ENCODE measurements at places on chromosomes 3 and 15. TPM values are rescaled to one million over a fixed set of nuclear protein-coding genes. Genes with fewer than 3 reads are reported as not detected.

CYP8B1 gene
- total RNA-seq, result not detected

MAP1A gene
- 2.8 TPM for total RNA-seq

CX3CR1 gene
- 2.8 TPM for total RNA-seq

FANCD2 gene
- total RNA-seq, result 3.7 TPM

- no peak for DNase-seq
These were observed 149.1 kb downstream of the TJP1 start for GRCh38 chr15:29672923-29673809.

GRCh38 chr3:16374047-16374934, 109.3 kb downstream of the OXNAD1 start:
- no peak for DNase-seq

DNA sequence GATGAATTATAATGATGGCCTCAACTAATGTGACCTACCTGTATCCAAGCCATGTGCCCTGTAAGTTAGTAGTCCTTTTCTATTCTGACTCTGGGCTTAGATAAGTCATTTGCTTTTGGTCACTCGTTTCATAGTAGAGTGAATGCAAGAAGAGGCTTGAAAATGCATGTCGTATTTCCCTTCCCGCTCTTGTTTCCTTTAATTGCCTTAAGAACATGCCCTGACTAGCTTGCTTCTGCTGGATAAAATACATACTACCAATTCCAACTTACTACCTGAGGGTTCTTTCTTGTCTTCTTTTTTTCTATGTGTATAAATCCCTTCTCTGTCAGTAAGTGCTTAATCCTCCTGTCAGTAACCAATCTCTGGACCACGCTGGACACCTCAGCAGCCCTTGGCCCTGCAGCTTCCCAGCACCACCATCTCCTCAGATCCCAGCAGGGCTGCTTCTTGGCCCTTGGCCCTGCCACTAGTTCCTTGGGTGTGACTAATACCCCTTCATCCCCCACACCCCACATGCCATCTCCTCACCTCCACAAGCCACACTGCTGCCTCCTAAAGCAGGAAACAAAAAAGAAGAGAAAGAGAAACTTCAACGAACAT, 771.7 kb downstream of the IGSF11 start:
- no peak for DNase-seq

DNA sequence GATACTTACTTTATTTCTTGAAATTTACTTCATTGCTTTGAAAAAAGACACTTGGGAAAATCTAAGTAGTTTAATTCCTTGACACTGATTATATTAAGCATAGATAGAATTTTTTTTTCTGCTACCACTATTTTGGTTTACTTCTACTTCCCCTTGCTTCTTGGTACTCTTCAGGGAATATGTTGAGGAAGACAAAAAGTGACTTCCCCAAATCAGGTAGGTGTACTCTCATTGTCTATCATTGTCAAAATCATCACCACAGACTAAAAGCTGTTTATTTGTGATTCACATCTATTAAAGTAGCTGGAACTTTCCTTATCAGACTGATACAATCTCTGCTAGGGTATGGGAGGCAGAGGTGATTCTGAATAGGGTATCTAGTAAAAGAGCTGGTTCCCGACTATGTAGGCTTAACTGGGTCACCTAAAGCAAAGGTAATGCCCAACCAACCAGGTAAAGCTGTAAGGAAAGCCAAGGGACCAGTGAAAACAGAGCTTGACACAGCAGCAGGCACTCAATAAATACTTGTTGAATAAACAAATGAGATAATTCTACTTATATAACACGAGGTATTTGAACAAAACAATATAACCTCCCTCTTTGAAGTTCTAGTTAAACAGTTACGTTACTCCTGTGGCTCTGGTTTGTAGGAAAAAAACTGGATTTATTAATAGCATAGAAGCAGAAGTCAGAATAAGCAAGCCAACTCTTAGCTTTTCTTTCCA, 346.9 kb downstream of the PLCL2 start:
- DNase-seq, result no peak

DNA sequence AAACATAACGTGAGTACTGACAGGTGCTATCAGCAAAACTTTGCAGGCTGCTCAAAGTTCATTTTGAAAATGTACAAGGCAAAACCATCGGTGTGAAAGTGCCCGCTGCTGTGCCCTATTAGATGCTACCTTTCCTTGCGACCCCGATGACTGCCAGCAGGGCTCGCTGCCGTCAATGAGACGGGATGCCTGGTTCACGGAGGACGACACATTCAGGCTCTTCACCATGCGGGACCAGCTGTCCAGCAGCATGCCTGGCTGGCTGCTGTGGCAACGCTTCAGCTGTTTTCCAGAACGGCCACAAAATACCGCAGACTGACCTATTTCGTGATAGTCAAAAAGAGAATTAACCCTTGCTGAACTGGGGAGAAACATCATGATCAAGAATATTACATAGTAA, 92.7 kb upstream of the OCA2 start:
- no peak for DNase-seq

DNA sequence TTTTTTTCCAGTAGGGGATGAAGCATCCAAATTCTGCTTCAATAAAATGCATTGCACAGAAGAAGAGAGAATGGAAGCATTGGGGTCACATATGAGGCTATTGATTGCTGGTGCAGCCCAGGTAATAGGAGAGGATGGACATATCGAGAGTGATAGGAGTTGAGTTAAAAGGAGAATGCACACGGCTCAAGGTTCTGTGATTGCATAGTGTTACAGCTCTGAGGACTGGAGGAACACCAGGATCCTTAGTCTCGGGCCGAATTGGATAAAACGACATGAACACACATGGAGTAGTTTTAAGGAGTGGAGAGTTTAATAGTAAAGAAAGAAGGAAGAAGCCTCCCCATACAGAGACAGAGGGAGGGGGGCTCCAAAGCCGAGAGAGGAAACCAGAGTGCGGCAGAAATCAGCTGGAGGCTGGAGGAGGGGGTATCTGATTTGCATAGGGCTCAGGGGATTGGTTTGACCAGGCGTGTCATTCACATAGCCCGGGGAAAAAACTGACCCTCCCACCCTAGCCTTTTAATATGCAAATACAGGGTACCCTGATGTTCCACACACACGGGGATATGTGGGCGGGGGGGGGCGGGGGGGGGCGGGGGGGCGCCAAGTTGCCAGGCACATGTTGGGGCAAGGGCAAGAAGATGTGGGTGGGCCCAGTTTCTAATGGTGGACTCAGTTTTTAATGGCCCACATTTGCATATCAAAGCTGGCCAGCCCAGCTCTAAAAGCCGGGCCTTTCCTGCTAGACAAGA, 156.9 kb downstream of the AGBL1 start:
- no peak for DNase-seq

DNA sequence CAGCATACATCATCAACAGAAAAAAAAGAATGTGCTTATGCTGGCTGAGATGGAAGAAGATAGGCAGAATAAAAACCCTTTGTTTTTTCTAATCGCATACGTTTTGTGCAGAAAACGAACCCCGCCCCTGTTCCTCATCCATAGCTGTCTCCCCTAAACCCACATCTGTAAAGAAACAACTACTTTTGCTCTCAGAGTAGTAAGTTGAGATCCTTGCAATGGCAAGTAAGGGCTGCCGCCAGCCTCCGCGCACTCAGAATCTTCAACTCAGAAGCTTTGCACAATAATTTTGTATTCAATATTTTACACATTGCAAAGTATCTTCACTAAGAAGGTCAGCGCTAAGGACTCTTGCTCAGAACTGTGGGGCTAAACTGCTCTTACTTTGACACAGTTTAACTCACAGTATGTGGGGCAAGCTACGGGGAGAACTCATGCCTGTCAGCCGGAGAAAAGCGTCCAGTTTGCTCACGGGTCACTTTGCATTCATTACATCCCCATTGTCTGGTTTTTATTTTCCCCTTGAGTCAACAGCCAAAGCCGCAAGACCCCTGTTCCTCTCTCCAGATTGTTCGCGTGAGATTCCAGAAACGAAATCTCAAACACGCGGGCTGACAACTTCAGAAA, 1.0 kb downstream of the LYSMD4 start:
- DNase-seq, result no peak

- DNase-seq, result no peak
These were observed 16.6 kb downstream of the NBEAL2 start for GRCh38 chr3:46995901-46996562.

- no peak for DNase-seq
These were observed 145.8 kb upstream of the THRB start for GRCh38 chr3:24640330-24640877.

DNA sequence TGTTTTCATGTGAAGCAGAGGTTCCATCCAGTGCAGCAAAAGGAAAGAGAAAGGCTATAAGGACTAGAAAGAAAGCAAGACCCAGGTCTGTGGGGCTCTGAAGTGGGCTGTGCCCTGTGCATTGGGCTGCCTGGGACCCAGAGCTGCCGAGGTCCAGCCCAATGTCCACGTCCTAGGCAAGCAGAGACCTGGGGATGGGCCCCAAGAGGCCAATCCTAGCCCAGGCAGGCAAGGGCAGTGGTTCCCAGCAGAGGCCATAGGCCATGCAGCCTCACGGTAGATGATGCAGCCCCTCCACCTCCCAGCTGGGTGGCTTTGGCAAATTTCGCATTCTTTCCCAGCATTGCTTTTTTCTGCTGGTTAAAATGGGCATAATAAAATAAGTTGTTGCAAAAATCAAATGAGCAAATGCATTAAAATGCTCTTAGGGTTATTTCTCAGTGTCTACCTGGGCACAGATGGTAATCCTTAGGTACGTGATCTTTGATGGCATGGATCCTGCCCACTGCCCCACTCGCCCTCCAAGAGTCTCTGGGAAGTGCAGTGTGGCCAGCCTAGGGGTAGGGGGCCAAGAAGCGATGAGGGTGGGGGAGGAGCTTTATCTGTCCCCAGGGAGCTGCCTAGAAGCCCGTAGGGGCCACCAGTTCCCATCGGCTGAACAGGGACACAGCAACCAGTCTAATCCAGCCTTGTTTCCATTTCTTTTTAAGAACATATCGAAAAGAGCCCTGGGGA, 22.3 kb upstream of the GP9 start:
- DNase-seq, result no peak

DNA sequence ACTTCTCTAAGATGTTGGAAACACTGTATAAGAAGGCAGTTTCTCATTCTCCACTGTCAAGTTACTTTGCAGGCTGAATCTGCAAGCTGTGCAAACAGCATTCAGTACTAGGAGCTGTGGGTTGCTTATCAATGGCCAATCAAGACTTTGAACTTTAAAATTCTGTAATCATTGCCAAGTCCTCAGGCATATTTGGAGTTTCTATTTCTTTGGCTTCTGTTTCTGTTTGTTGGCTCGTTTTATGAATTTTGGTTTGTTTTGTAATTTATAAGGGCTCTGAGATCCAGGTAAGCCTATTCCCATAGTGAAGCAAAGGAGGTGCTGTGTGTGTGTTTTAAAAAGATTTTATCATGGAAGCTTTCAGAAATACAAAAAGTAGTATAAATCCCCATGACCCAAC, 32.1 kb downstream of the TLNRD1 start:
- DNase-seq, result no peak

- no peak for DNase-seq
These were observed 51.1 kb upstream of the CHD2 start for GRCh38 chr15:92848852-92849598.

GRCh38 chr3:114454551-114455251, 160.9 kb downstream of the TIGIT start:
- DNase-seq, result no peak

GRCh38 chr3:133905376-133905775, 9.7 kb upstream of the RAB6B start:
- DNase-seq, result no peak

- no peak for DNase-seq
These were observed 2.9 kb upstream of the DIS3L start for GRCh38 chr15:66290518-66290917.

Data from breast epithelium (tissue), 4 donors.